ENCODE measurements at places on chromosomes 2 and 18. TPM values are rescaled to one million over a fixed set of nuclear protein-coding genes. Genes with fewer than 3 reads are reported as not detected.

DNA sequence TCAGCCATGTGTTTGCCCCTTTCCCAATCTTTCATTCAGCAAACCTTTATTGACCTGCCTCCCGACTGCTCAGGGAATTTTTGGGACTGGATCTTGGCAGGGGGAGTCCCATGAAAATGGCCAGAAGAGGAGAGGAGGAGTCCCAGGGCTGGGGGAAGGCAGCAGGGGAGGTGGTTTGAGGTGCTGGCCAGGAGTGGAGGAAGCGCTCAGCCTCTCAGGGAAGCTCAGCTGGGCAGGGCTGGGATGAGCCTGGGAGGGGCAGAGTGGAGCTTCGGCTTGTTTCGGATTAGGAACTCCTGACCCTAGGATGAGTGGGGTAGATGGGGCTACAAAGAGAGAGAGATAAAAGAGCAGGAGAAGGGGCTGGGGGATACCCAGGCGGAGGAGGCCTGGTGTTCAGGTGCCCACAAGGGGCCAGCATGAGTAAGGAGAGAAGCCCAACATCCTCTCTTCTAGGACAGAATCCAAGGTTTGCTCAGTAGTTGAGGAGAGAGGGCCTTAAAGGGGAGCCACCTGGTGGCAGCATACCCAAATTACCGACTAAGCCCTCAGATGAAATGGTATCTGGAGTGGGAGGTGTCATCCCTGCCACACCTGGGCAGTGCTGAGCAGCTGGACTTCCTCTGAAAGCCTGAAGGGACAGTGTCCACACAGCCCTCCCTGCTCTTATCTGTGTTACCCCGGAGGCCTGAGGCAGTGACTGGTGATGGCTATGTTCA, 91.1 kb downstream of the INHBB start:
- no peak for DNase-seq

DNA sequence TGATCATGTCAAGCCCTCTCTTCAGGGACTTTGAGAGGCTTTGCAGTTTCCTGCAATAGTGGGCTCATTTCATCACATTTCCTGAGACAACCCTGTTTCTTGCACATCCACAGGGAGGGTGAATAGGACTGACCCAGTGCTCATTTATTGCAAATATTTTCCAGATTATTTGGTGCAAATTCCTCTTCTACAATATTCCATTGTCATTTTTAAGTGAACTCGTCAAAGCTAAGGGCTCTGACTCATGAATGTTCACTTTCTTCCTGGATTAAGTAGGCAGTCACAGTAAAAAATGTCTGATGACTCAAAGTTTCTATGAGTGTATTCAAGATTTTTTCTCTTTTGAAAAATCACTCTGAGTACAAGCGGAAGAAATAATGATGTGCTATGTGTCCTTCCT, 225.5 kb upstream of the GALNT5 start:
- no peak for DNase-seq

- no peak for DNase-seq
These were observed 903.8 kb downstream of the SLC4A3 start for GRCh38 chr2:220531216-220531615.

- no peak for DNase-seq
These were observed 34.1 kb downstream of the STK17B start for GRCh38 chr2:196137271-196137670.

- DNase-seq: no peak
These were observed 40.4 kb downstream of the CLIP4 start for GRCh38 chr2:29155578-29155977.

- no peak for DNase-seq
These were observed 63.7 kb downstream of the BABAM2 start for GRCh38 chr2:27954221-27954673.

DNA sequence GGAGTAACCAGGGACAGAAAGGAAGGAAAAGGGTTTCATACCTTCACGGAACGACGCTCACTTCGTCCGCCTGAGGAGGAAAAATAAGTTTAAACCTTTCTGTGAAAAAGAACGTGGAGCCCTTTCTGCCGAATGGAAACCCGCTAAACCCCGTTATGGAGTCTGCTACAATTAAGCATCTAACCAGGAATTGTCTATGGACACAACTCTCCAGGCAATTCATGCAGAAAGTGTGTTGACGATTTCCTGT, 528 bp upstream of the PPP4R3B start:
- no peak for DNase-seq

GRCh38 chr2:8539743-8540551, 141.9 kb upstream of the ID2 start:
- peak; percentile 71 for DNase-seq

DNA sequence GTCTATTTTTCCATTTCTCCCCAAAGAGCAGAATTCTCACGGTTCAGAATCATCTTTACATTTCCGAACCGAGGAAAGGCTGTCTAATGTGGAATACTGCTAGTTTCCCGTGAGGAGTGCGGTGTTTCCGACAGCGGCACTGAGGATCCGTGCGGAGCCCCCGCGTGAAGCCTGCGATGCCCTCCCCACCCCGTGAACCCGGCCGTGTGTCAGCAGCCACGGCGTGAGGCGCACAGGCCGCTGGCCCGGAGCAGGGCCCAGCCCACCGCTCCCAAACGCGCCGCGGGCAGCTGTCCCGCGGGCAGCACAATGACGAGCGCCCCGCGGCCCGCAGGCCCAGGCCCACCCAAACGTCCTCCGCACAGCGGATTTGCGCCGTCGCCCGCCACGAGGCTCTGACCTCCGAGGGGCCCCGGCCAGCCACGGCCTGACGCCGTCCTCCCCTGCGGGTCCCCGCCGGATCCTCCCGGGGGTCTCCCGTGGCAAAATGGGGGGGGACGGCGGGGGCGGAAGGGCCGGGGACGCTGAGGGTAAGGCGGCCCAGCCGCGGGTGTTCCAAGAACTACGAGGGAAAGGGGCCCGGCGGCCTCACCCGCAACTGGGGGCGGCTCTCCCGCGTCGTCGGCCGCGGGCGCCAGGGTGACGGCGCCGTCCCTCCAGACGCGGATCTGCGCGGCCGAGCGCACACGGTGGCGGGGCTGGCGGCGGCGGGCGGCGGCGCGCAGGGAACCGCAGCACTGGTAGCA, 796 bp downstream of the SPIRE1 start:
- peak; percentile 67 for DNase-seq

GRCh38 chr18:26317398-26317797, 91.2 kb downstream of the TAF4B start:
- DNase-seq: no peak

DNA sequence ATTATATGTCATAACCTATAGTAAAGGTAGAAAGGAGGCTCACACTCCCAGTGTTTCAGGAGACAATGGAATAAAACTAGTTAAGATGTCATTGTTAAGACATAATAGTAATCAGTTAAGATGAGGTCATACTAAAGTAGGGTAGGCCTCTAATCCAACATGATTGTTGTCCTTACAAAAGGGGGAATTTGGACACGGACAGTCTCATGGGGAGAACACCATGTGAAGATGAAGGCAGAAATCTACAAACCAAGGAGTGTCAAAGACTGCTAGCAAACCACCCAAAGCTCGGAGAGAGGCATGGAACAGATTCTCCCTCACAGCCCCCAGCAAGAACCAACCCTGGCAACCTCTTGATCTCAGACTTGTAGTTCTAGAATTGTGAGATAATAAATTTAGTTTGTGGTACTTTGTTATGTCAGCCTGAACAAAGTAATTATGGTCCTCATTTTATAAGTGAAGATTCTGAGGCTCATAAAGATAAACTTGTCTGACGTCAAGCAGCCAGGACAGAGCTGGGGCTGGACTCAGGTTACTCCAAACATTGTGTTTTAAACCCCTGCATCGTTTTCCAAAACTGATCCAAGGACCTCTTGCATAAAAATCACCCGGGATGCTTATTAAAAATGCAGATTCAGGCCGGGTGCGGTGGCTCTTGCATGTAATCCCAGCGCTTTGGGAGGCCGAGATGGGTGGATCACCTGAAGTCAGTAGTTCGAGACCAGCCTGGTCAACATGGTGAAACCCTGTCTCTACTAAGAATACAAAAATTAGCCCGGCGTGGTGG, 47.8 kb downstream of the CCDC195 start:
- DNase-seq: no peak

- DNase-seq: no peak
These were observed 5.8 kb downstream of the PCARE start for GRCh38 chr2:29068513-29068912.

DNA sequence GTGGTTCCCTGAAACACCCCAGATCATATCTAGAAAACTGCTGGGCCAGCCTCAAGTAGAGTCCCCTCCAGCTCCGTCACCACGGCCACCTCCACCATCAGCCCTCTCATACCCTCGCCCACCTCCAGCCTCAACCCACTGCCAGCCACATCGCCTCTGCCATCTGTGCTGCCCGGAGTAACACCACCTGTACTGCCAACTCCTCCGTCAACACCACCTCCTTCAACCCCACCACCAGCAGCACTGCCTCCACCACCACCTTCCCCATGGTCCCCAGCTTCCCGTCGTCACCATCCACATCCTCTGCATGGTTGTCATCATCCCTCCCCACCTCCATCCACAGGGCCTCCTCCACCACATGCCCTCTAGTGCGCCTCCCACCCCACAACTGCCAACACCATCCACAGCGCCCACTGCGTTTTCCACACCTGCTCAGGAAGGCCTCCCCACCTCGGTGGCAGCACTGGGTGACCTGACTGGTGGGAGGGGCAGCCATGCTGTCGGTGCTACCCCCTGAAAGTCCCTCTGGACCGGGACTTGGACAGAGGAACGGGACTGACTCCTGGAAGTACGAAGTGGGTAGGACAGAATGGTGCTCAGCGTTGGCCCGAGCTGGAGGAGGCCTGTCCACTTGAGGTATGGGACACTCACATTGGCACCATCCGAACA, 1.6 kb downstream of the SNED1 start:
- no peak for DNase-seq

Gene SLC19A3
- 6.2 TPM for total RNA-seq

Gene PDE11A
- 0.34 TPM for total RNA-seq

DNA sequence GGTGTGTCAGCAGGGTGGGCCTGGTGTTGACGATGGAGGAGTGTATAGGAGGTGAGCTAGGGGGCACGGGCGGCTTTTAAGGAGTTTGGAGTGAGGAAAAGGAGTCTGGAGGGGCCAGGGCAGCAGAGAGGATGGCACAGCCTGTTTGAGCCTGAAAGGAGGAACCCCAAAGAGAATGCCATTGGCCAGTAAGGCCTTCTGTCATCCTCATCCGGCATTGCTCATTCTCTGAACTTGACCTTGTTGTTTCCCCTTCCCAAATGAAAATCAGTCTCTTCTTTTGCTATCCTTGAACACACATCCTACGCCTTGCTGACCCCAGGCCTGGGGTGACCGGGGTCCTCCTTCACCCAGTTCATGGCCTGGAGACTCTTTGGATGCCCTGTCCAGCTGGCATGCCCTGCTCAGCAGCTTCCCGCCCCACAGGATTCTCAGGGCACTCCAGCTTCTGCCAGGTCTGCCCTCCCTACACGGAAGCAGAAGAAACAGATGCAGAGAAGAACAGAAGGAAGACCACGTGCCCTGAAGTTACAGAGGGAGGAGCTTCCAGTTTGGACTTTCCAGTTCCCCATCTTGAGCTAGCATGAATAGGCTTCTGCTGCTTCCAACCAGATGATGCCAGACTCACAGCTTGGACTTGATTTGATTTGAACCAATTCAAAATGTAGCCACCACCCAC, 20.5 kb upstream of the KIF3C start:
- DNase-seq: peak; percentile 74

GRCh38 chr18:136433-136832, 21.9 kb upstream of the USP14 start:
- no peak for DNase-seq

DNA sequence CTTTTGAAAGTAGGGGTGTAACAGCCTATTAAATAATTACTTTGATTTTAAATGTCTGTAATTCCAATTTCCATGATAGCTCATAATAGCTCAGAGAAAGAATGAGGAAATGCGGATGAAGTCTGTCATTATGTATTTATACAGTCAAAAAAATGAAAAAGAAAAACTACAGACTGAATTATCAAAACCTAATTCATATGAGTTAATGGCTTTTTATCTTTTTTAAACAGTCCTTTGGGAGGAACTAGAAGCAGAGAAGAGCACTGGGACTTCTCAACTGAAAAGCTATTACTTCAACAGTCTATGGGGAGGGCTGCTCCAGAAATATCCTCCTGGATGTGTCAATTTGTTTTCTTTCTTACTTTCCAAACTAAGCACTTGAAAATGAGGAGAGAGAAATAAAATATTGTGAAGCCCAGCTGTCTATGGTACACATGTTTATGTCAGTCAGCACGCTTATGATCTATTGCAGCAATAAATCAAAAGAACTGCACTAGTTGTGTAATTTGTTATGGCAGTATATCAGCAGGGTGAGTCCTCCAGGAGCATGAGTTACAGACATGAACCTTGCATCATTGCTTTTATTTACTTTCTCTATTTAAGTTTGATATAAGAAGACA, 1550.2 kb downstream of the LRP1B start:
- no peak for DNase-seq

DNA sequence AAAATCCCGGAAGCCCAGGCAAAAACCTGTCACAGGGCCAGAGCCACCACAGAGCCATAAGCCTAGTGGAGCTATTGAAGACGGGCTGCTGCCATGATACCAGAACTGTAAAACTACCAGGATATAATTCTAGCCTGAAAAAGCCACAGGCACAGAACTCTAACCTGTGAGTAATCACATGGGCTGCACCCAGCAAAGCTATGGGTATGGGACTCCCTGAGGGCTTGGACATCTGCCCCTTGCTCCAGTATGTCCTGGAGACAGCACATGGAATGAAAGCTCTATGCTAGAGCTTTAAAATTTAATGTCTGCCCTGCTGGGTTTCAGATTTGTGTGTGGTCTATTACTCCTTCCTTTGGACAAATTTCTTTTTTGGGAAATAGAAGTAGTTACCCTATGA, 2183.6 kb upstream of the CELF4 start:
- no peak for DNase-seq

- DNase-seq: no peak
These were observed 20.9 kb upstream of the KCNF1 start for GRCh38 chr2:10890706-10891270.

Gene BBS5
- 8.0 TPM for total RNA-seq

DNA sequence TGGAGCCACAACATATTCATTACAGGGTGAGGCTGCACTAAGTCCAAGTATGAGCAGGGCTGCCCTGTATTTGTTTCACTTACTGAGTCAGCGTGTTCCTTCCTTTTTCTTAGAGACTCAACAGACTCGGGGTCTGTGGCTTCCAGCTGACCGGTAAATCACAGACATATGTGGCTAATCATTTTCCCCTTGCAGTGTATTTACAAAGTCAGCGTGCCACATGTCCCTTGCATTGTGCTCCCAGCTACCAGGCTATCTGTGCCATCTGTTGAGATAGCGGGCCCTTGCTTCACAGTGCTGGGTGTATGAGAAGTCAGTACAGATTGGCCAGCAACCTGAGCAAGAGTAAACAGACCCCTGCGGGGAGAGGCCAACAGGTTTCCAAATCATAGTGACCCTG, 254.3 kb downstream of the LRRTM1 start:
- no peak for DNase-seq

GRCh38 chr2:80303909-80304837, at the start of gene LRRTM1:
LRRTM1 (minus strand) TSS chr2:80304752; CDS start chr2:80303819, 933 bp downstream.
- peak; percentile 42 for DNase-seq

Gene PKDCC
- total RNA-seq: 68.2 TPM

GRCh38 chr2:96202152-96202854, 6.3 kb downstream of the STARD7 start:
- no peak for DNase-seq

Gene ITGA4
- 23.5 TPM for total RNA-seq

- DNase-seq: no peak
These were observed 435.1 kb upstream of the MEIS1 start for GRCh38 chr2:65999796-66000195.

Gene PSMA8
- total RNA-seq: not detected
